ENCODE measurements at places on chromosomes 7 and 10.

DNA sequence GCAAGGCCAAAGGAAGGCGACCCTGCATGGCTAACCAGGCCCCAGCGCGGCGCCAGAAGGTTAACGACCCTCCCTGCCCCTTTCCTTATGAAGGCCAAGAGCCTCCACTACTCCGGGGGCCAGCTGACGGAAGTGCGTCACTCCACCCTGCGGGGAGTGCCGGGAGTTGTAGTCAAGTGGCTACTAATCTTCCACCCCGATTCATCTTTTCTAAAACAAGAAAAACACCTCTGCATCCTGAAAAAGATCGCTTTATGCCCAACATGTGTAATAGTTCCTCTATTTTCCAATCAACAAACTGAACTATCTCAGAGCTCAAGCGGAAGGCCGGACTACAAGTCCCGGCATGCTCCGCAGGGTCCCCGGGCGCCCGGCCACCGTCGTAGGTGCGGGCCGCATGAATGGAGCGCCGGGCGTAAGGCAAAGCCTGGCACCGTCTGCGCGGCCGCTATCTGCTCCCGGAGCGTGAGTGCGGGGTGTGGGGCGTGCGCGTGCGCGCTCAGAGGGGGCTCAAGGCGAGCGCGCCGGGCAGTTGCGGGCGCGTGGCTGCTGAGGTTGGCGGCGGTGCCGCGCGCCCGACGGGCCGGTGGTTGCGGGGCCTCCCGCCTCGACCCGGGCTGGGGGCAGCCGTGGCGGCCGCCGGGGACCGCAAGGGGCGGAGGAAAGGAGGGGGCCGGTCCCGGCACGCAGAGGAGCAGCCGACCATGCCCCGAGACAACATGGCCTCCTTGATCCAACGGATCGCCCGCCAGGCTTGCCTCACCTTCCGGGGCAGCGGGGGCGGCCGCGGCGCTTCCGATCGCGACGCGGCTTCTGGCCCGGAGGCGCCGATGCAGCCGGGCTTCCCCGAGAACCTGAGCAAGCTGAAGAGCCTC is at the start of gene ADO:
Gene ADO (plus strand): TSS at position 365 of the 875 bp plus-strand sequence. CDS start 340 bp downstream, at position 705.
- peak; percentile 72 for DNase-seq

GRCh38 chr10:20115894-20116293 is 299.7 kb downstream of the PLXDC2 start:
- DNase-seq = no peak

DNA sequence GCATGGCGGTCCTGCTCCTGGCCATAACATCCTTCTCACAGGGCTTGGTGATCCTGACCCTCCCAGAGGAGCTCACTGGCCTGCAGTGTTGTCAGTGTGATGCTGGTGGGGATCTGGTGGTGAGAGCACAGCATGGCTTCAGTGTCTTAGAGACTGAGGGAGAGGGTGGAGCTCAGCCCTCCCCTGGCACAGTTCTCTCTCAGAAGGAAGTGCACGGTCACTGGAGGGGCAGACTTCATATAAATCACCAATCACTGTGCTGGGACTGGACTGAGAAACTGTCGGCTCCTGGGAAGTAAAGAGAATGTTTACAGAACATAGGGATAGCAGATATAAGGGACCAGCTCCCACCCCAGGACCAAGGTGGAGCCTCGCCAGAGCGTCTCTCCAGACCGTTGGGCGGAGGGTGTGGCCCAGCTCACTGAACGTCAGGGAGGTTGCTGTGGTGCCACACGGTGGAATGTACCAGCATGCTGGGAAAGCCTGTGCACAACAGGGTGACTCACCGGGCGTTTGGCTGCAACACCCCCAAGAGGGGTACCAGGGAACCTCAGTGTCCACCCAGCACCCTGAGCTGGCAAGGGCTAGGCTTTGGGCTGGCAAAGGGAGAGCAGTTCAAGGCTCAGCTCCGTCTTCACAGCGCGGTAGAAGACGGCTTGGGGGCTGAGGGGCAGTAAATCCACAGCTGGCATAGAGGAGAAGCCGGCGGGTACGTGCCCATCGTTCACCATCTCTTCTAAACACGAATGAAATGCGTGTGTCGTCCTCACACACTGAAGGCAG is 8.8 kb upstream of the GET4 start:
- no peak for DNase-seq

GRCh38 chr7:65457705-65458104 is 84.0 kb downstream of the ZNF92 start:
- DNase-seq = no peak

- no peak for DNase-seq
Measured at GRCh38 chr10:598415-599170, 90.9 kb downstream of the DIP2C start.

DNA sequence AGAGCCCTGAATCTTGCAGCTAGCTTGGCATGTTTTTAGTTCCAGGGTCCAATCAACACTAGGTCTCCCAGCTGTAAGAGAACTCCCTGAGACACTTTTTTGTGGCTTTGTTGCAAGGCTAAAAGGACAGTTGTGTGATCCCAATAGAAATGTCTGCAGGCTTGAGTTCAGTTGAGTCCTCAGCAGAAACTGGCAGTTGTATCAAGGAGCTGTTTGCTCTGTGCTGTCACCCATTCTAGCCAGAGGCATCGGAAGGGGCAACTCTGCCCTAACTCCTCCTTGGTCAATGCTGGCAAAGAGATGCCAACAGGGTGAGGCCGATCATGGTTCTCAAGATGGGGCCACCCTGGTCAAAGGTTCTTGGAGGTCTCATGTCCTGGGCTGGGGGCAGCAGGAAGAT is 224.1 kb downstream of the BUB3 start:
- DNase-seq = no peak

- DNase-seq = no peak
Measured at GRCh38 chr7:148912758-148913541, 28.9 kb upstream of the EZH2 start.

GRCh38 chr7:27297356-27297755 is 54.8 kb downstream of the EVX1 start:
- DNase-seq = no peak

- no peak for DNase-seq
Measured at GRCh38 chr7:7761974-7762779, 43.8 kb upstream of the RPA3 start.

- no peak for DNase-seq
Measured at GRCh38 chr7:18855796-18856195, 261.6 kb downstream of the TWIST1 start.

GRCh38 chr7:48899932-48900331 is 24.4 kb upstream of the CDC14C start:
- no peak for DNase-seq

GRCh38 chr10:78464856-78465267 is 431.2 kb downstream of the RPS24 start:
- DNase-seq = no peak

DNA sequence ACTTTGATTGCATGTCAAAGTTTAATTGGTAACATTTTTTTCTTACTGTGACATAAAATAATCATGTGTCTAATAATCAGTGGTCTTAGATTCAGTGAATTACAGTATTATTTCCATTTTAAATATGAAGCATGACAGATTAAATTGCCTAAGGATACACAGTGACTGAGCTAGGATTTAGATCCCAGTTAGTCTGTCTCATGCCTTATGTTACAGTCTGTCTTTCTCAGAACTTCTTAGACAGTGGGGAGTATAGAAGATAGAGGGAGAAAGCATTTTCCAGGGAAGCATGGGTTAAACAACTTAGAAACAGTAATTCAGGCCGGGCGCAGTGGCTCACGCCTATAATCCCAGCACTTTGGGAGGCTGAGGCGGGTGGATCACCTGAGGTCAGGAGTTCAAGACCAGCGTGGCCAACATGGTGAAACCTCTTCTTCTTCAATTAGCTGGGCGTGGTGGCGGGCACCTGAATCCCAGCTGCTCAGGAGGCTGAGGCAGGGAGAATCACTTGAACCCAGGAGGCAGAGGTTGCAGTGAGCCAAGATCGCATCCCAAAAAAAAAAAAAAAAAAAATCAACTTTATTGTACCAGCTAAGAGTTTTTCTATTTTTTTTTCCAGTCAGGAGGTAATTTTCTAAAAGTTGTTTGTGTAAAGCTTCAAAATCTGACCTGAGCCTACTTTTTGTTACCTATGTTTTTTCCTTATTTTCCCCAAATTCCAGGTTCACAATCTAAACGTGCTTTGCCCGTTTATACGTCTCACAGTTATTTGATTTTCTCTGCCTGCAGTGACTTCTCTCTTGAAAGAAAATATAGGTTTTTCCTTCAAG is 3.3 kb downstream of the CASD1 start:
- DNase-seq = no peak

GRCh38 chr7:153829525-153829924 is 222.7 kb upstream of the DPP6 start:
- no peak for DNase-seq

DNA sequence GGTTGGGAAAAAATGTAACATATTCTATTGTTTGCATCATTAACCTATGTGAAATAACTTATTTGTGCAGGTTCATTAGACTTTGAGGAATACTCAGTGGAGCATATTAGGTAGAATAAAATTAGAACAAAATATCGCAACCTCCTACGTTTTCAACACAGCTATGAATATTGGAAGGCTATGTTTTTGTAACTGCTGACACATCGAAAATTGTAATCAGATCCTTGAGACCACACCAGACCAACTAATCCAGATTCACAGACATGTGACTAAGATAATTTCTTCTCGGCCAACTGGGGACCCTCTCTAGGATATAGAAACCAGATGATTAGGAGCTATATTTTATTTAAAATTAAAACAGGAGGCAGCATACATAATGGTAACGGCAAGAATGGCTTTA is 77.5 kb upstream of the VWC2 start:
- no peak for DNase-seq

DNA sequence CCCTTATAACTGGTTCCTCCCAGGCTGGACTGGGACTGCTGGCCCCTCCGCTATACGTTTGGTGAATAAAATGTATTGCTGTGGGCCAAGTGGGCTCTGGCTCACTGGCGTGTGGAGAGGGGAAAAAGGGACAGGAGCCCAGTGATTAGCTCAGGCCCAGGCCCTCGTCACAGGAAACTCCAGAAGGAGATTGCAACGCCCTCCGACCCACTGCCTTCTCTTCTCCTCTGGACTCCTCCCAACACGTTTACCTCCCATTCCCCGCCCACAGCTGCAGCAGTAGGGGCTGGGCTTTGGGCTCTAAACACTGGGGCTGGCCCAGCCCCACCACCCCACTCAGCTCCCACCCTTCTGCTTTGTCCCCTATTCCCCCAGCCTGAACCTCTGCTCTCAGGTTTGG is 173.9 kb downstream of the NEURL1 start:
- DNase-seq = no peak

- no peak for DNase-seq
Measured at GRCh38 chr7:123242467-123243092, 42.8 kb upstream of the SLC13A1 start.

GRCh38 chr7:15128716-15129115 is 226.2 kb upstream of the DGKB start:
- DNase-seq = no peak

DNA sequence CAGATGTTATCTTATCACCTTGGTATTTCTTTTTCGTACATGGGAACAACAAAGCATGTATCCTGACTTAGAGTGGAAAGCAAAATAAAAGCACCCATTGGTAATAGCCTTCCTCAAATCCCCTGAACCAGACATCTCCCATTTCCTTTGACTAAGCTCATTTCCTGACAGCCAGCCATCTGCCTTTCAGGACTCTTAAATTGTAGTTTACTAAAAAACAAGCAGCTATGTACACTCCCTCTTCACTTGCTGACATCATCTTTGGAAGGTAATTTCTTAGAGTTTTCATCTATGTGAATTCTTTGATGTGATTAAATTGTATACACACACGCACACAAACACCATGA is 40.7 kb downstream of the ARL4A start:
- DNase-seq = no peak

DNA sequence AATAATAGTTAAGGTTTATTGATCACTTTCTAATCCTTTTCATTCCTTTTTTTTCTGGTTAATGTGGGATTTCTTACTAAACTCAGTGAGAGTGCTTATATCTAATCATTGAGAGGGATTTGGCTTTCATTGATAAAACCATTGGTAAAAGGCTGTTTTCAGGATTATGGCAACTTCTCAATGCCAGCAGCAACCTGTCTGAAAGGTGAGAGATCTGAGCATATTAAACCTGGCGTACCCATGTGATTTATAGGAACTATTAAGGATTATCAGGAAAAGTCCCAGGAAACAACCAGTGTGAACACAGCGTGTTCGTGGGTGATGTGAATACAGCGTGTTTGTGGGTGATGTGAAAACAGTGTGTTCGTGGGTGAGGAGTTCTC is 65.9 kb downstream of the PDIA4 start:
- no peak for DNase-seq

- no peak for DNase-seq
Measured at GRCh38 chr7:2278026-2278425, 36.0 kb downstream of the NUDT1 start.

- DNase-seq = no peak
Measured at GRCh38 chr7:133910761-133911160, 216.4 kb upstream of the LRGUK start.

- DNase-seq = no peak
Measured at GRCh38 chr10:126065751-126066377, 169.5 kb downstream of the FANK1 start.

GRCh38 chr7:47724335-47724982 is 142.5 kb upstream of the TNS3 start:
- DNase-seq = no peak

- no peak for DNase-seq
Measured at GRCh38 chr10:118730756-118731456, 23.9 kb downstream of the CACUL1 start.

- DNase-seq = no peak
Measured at GRCh38 chr7:91233212-91233611, 31.0 kb upstream of the FZD1 start.

- no peak for DNase-seq
Measured at GRCh38 chr10:132906106-132906505, 36.3 kb downstream of the CFAP46 start.

DNA sequence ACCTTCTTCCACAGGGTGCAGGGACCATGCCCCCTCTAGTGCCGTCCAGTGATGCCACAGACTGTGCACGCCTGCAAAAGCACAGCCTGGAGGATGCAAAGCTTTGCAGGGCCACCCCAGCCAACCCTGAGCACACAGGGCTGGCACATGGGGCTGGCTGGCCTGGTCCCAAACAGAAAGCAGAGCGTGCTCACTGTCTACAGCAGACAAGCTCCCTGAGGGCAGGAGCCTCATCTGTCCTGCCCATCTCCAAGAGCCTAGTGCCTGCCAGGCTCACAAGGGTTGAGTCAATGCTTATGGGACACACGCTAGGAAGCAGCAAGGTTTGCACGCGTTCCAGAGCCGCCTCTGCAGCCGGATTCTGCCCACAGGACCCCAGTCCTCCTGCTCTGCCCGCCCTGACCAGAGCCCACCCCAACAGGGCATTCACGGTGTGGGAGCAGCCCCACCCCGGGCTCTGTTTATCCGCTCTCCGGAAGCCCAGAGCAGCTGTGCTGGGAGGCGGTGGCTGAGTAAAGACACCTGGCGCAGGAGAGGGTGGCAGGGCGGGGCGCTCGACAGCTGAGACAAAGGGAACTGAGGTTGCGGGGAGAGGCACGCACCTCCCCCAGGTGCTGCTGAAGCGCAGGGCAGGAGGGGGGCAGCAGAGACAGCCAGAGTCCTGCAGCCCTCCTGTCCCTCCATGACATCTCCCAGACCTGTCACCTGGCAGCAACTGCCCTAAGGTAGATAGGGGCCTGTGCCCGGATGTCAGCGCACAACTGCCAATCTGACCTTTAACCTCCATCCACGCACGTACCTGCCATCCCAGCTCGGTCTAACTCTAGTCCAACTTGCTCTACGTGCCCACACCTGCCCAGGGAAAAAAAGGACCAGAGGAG is 4.3 kb downstream of the KCNH2 start:
- DNase-seq = no peak

GRCh38 chr10:89475125-89475524 is 60.3 kb downstream of the SLC16A12 start:
- DNase-seq = no peak

GRCh38 chr10:12974078-12974477 is 27.4 kb downstream of the CCDC3 start:
- DNase-seq = no peak

GRCh38 chr7:49852619-49853462 is 79.4 kb downstream of the VWC2 start:
- DNase-seq = peak; percentile 71

Measured in endothelial cell (in vitro differentiated cells).